HFFc6 (cell line): ENCODE measurements at places on chromosomes 5 and 9. TPM values are rescaled to one million over a fixed set of nuclear protein-coding genes. Genes with fewer than 3 reads are reported as not detected.
A peak's percentile ranks its signal among the peaks of the same experiment; 100 is the strongest.

The KIF4B gene
- 0.09 to 0.13 TPM (median 0.13 TPM) in 3 replicates for total RNA-seq

The PRSS3 gene
- total RNA-seq: 20.2 to 41.3 TPM (median 29.5 TPM) in 3 replicates

The TXNDC8 gene
- not detected in 2 replicates for total RNA-seq

The TRPM3 gene
- total RNA-seq: not detected in 3 replicates

The ACTBL2 gene
- not detected in 3 replicates for total RNA-seq

The ANKRD31 gene
- 0.03 to 0.05 TPM in 2 of 3 replicates, not detected in the other for total RNA-seq

The ATP6V0E1 gene
- 452 to 564 TPM (median 494 TPM) in 3 replicates for total RNA-seq

The CCDC152 gene
- 0.43 to 5.5 TPM (median 0.59 TPM) in 3 replicates for total RNA-seq

The ADAMTS13 gene
- total RNA-seq: 0.86 to 1.4 TPM (median 0.96 TPM) in 3 replicates

GRCh38 chr5:127858116-127858784 lies 155.1 kb downstream of the CCDC192 start:
- no peak for DNase-seq

GRCh38 chr9:93702261-93702660 lies 125.9 kb downstream of the PHF2 start:
- no peak for DNase-seq

DNA sequence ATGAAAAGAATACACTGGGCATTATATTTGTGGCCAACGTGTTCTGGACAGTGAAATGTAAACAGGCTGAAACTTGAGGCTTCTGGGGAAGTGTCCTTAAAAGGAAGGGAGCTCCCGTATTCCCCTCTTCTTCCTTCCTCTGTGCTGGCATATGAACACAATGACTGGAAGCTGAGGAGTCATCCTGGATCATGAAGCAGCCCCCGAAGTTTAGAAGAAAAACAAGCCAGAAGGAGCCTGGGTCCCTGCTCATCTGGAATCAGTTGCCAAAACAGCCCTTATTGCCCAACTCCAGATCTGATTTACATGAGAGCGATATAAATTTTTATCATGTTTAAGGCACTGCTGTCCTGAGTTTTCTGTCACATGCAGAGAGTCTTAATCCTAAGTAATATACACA lies 65.4 kb upstream of the SLC1A1 start:
- no peak for DNase-seq

DNA sequence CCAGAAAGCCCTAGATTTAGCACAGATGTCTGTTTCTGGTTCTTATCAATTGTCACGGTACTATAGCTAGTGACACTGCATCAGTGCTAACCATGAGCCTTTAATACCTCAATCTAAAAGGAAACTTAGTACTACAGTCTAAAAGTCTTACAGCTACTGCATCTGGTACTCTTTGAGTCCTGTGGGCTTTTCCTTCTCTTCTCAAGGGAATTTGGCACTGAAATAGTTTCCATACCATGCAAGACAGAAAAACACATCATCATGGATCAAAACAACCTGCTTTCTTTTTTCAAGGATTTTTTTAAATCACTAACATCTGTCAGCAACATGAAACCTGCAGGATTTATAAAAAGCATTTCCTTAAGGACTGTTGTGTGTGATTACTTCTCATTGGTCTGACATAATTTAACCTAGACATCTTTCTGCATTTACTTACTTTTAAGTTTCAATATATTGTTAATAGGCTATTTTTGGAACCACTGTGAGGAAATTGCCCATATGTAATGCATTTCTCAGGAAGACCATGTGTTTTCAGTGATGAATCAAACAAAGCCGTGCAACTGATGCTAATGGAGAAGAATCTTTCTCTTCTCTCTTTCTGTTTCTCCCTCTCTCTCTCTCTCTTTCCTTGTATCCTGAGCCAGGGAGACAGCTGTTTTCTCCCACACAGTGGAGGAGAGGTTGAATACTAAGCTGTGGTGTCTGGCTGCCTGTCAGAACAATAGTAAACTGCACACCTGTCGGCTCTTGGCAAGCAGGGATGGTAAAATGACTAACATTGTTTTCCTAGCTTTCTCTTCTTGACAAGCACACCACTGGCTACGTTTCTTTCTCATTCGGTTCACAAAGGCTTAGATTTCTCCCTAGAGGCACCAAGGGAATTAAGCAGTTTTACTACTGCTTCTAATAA lies 273.4 kb downstream of the CSNK1G3 start:
- DNase-seq: peak; percentile 29

DNA sequence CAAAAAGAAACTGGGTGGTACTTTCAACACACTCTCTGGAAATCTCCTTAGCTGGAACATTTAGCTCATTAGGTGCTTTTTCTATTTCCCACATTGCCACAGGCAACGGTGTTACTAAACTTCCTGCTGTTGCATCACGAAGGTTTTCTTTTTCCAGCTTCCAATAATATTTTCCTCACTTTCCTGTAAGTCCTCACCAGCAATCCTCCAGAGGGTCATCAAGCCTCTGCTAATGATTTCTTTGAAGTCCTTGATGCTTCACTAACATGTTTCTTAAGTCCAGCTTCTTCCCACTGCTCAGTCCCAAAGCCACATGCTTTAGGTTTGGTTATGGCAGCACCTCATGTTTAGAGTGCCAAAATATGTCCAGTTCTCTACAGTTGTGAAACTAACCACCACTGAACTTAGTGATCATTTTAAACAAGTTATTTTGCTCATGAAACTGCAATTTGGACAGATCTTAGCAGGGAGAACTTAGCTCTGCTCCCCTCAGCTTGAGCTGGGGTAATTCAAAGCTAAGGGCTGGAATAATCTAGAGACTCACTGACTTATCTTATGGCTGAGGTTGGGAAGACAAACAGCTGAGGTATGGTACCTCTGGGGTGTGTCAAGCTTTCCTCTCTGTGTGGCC lies 39.9 kb upstream of the RETREG1 start:
- DNase-seq: no peak

- DNase-seq: no peak
Observed at GRCh38 chr5:128673970-128674369, 135.9 kb upstream of the FBN2 start.

GRCh38 chr5:159304961-159305595 lies 25.2 kb downstream of the IL12B start:
- no peak for DNase-seq

DNA sequence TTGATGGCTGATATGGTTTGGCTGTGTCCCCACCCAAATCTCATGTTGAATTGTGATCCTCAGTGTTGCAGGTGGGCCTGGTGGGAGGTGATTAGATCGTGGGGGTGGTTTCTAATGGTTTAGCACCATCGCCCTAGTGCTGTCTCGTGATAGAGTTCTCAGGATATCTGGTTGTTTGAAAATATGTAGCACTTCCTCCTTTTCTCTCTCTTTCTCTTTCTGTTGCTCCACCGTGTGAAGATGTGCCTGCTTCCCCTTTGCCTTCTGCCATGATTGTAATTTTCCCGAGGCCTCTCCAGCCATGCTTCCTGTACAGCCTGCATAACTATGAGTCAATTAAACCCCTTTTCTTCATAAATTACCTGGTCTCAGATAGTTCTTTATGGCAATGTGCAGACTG lies 111.6 kb downstream of the SREK1 start:
- no peak for DNase-seq

DNA sequence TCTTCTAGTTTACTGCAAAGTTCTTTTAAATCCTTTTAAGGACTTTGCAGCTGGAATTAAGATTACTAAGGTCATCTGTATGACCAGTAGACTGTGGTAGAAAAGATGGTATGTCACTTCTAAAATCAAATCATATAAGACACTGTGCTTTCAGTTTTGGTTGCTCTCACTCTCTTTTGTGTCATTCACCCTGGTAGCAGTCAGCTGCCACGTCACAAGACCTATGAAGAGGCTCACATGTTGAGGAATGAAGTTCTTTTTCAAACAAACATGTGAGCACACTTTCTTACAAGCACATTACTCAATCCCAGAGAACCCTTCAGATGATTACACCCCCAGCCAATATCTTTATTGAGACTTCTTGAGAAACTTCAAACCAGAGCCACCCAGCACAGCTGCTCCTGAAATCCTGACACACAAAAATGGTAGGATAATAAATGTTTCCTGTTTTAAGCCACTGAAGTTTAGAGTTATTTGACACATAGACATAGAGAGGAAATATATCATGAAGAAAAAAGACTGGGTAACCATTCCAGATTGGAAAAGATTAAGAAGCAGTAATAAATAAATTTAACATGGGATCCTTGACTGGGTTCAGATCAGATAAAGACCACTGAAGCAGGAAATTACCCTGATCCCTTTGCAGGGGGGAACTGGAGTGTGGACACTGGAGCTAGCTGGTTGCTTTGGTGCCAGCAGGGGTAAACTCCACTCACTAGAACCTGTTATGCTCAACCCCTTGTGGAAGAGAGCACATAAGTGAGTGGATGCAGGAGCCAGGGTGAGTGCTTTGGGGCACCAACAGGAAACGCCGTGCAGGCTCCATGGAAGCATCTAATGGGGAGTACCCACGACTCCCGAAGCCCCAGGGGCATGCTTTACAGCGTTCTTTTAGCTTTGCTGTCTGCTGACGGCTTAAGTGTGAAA lies 64.1 kb downstream of the SLCO4C1 start:
- DNase-seq: no peak

GRCh38 chr9:136437839-136438547 lies 1.7 kb downstream of the INPP5E start:
- DNase-seq: no peak

DNA sequence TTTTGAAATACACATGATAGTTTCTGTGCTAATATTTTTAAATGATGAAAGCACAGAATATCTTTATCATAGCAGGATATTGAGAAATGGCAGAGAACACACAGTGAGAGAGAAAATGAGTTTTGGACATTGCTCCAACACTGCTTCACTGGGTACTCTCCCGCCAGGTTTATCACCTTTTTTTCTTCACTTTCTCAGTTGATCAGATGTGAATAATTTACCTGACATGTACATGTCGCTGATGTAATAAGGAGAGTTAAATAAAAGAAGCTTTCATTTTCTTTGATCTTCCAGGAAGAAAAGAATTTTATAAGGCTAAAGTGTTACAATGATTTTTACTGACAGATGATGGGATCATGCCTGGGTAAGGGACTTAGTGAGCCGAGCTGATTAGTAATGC lies 134.5 kb downstream of the ALDH1A1 start:
- DNase-seq: no peak

GRCh38 chr5:111271885-111272284 lies 47.7 kb downstream of the CAMK4 start:
- no peak for DNase-seq

GRCh38 chr9:75909776-75910175 lies 19.3 kb downstream of the PCSK5 start:
- DNase-seq: no peak

DNA sequence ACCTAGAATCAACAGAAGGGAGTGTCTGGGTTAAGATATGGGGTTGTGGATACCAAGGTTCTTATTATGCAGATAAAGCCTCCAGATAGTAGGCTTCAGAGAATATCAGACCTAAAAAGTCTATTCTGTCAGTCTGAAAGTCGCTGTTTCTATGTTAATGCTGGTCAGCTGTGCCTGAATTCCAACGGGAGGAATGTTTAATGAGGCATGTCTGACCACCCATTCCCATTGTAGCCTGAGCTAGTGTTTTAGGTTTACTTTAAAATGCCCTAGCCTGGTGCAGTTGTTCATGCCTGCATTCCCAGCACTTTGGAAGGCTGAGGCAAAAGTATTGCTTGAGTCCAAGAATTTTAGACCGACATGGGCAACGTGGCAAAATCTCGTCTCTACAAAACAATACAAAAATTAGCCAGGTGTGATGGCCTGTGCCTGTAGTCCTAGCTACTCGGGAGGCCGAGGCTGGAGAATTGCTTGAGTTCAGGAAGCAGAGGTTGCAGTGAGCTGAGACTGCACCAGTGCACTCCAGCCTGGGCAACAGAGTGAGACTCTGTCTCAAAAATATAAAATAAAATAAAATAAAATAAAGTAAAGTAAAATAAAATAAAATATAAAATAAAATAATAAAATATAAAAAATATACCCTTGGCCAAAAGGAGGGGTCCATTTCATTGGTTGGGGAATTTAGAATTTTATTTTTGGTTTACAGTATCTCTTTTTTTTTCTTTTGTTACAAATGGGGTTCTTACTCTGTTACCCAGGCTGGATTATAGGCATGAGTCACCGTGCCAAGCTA lies 7.8 kb upstream of the SOX30 start:
- DNase-seq: no peak

DNA sequence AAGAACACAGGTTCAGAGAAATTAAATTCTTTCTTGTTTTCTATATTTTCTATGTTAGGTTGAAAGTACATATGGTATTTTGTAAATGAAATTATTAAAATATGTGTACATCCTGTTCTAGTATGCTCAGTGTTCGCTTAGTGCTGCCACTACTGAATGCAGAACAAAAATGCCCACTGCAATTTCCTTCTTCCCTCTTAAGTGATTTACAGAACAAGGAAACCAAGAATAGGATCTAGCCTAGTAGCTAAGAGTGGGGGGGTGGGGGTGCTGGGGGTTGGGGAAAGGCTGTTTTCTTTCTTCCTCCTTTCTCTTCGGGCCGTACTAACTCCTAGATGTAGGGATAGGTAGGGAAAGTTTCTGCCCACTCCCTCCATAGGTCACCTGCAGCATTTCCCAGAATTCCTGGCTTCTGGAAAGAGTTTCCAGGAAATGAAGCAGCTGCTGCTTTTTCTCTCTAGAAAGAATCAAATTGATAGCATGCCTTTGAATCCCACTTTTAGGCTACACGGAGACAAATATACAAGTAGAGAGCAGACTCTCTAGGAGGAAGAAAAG lies 15.7 kb downstream of the SPATA9 start:
- no peak for DNase-seq

DNA sequence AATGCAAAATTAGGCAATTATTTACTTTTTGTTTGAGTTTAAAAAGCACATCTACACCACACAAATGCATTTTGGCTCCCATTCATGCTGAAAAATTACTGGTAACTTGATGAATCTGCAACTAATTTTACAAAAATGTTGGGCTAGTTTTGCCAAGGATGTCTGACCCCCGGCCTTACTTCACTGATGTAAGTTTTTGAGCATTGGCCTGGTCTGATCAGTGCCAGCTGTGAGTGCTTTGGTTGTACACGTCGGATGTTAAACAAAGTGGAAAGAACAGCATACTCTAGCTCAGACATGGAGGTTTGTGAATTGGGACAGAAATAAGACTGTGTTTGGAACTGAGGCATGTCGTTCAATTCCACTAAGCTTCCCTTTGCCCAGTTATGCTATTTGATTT lies 1044.2 kb downstream of the TLE4 start:
- DNase-seq: no peak

DNA sequence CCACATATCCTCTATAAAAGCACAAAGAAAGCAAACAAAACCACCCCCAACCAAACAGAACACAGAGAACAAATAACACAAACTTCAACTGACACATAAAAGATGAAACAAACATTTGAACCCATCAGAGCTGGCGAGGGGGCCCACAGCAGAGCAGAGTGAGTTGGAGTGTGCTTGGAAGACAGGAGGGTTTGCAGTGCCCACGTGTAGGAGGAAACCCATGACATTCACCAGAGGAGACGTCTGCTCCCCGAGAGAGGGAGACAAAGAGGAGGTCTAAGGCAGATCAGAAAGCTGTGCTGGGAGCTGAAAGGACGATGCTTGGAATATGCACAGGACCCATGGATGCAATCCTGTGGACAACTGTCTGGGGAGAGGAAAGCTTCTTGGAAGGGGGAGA lies 27.0 kb downstream of the MRPL36 start:
- DNase-seq: peak; percentile 61

GRCh38 chr9:137478962-137479861 lies 20.1 kb upstream of the NSMF start:
- peak; percentile 19 for DNase-seq

GRCh38 chr9:97374811-97375210 lies 37.1 kb upstream of the TDRD7 start:
- no peak for DNase-seq

GRCh38 chr9:131720330-131720729 lies 19.5 kb downstream of the RAPGEF1 start:
- DNase-seq: no peak
